ENCODE measurements at places on chromosomes 12 and 14. TPM values are rescaled to one million over a fixed set of nuclear protein-coding genes. Genes with fewer than 3 reads are reported as not detected.

DNA sequence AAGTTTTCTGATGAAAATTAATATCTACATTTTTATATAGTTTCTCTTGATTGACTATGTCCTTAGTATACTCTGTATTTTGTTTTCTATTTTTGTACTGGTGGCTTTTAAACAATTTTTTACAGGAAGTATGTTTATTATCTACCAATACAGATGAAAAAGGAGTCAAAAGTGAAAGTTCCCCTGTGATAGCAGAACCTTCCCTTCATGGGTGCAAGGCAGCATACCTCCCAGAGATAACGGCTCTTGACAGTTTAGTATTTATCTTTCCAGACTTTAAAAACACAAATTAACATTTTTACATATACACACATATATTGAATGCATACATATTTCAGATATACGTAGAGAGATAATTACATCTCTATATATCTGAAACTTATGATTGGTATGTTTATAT is 17.1 kb upstream of the FAM234B start:
- H3K4me1 ChIP-seq: no peaks in the 10 kb centered on the region
- H3K27ac ChIP-seq: no peak overlapping the region
- H3K4me3 ChIP-seq: no peak overlapping the region

- H3K27me3 ChIP-seq: no peaks in the 10 kb centered on the region
- no peak for DNase-seq
- no peaks in the 10 kb centered on the region for H3K36me3 ChIP-seq
- H3K4me1 ChIP-seq: peaks cover 20% of the 10 kb centered on the region
- H3K27ac ChIP-seq: no peak overlapping the region
- no peak overlapping the region for H3K4me3 ChIP-seq
Measured at GRCh38 chr12:49970658-49971057, 2.1 kb upstream of the AQP6 start.

- no peaks in the 10 kb centered on the region for H3K36me3 ChIP-seq
- peak overlapping the region; percentile 62 for H3K27ac ChIP-seq
- peak; percentile 18 for DNase-seq
Measured at GRCh38 chr12:124636138-124636978, 68.9 kb upstream of the NCOR2 start.

DNA sequence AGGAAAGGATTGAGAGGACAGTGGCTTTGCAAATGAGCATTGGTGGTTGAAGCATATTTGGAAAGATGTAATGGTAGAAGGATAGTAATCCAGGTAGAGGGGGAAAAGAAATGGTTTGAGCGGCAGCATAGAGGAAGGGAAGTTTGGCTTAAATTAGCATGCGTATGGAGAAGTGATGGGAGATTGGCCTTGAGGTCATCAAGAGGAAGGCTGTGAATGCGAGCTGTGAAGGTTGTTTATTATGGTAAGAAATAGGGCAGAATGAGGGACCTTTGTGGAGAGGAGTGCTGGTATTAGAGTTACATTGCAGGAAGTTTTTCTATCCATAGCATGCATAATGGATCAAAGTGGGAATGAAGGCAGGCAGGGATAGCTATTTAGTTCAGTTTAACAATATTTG is 162.1 kb downstream of the TMTC2 start:
- no peaks in the 10 kb centered on the region for H3K27me3 ChIP-seq
- H3K36me3 ChIP-seq: no peaks in the 10 kb centered on the region
- no peak overlapping the region for H3K27ac ChIP-seq

- H3K4me1 ChIP-seq: no peaks in the 10 kb centered on the region
- no peak for DNase-seq
- H3K27me3 ChIP-seq: peaks cover 29% of the 10 kb centered on the region
- H3K27ac ChIP-seq: no peak overlapping the region
- H3K36me3 ChIP-seq: no peaks in the 10 kb centered on the region
Measured at GRCh38 chr12:31205054-31205453, 120.9 kb downstream of the SINHCAF start.

DNA sequence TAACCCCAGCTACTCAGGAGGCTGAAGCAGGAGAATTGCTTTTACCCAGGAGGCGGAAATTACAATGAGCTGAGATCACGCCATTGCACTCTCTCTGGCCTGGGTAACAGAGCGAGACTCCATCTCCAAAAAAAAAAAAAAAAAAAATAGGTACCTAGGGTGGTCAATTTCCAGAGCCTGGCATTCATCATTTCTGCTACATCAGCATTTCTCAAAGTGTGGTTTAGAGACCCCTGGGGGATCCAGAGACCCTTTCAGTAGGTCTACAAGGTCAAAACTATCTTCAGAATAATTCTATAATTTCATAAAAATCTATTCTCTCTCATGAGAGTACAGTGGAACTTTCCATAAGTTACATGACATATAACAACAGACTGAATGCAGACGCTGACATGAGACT is 19.9 kb downstream of the CERS5 start:
- DNase-seq: no peak
- no peak overlapping the region for H3K4me3 ChIP-seq
- no peak overlapping the region for H3K27ac ChIP-seq
- no peaks in the 10 kb centered on the region for H3K27me3 ChIP-seq

GRCh38 chr12:121295116-121295745 is 1.3 kb downstream of the CAMKK2 start:
- H3K27ac ChIP-seq: peak overlapping the region; percentile 85
- peaks cover 9% of the 10 kb centered on the region for H3K4me1 ChIP-seq
- no peaks in the 10 kb centered on the region for H3K27me3 ChIP-seq
- H3K36me3 ChIP-seq: peaks cover 3% of the 10 kb centered on the region
- DNase-seq: no peak
- peak overlapping the region; percentile 92 for H3K4me3 ChIP-seq

GRCh38 chr14:36516719-36517241 is 3.3 kb downstream of the NKX2-1 start:
- no peak overlapping the region for H3K27ac ChIP-seq
- no peaks in the 10 kb centered on the region for H3K36me3 ChIP-seq
- no peak overlapping the region for H3K4me3 ChIP-seq
- peaks cover 1% of the 10 kb centered on the region for H3K27me3 ChIP-seq
- DNase-seq: no peak
- H3K4me1 ChIP-seq: no peaks in the 10 kb centered on the region

DNA sequence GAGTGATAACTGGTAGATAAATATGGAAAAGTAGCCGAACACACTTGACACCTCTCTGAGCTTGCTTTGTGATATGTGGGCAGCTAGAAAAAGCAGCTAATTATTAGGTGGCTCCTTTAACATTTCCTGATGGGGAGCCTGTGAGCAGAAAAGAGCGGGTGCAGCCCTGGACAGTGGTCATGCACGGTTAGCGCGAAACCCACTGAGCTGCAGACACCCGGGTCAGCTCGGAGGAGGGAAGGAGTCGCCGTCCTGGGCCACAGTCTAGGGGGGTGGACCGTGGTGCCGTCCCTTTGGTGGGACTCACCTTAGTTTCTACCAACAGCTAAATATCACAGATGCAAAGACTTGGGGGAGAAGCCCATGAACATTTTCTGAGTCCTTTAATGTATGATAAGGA is 6.6 kb downstream of the COA8 start:
- H3K4me3 ChIP-seq: no peak overlapping the region
- H3K27ac ChIP-seq: no peak overlapping the region
- H3K4me1 ChIP-seq: peaks cover 2% of the 10 kb centered on the region
- no peaks in the 10 kb centered on the region for H3K36me3 ChIP-seq
- no peaks in the 10 kb centered on the region for H3K27me3 ChIP-seq

DNA sequence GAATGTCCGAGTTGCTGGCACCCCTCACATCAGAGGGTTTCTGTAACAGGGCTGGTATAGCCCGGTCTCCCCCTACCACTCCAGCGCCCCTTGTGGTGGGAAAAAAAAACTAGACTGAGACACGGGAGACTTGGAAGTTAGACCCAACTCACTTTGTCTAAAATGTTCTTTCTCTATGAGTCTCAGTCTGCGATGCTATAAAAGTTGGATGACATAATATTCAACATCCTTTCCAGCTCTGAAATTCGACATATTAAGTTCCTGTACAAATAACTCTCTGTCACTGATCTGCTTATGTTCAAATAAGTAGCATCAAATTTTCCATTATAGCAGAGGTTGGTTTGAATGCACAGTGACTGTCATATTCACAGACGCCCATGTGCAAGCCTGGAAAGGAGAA is 25.7 kb upstream of the TC2N start:
- no peaks in the 10 kb centered on the region for H3K36me3 ChIP-seq
- no peaks in the 10 kb centered on the region for H3K4me1 ChIP-seq
- no peak overlapping the region for H3K27ac ChIP-seq
- DNase-seq: no peak
- H3K27me3 ChIP-seq: no peaks in the 10 kb centered on the region
- H3K4me3 ChIP-seq: no peak overlapping the region

GRCh38 chr12:65100140-65100539 is 21.0 kb downstream of the WIF1 start:
- H3K27me3 ChIP-seq: peaks cover 14% of the 10 kb centered on the region
- H3K4me3 ChIP-seq: no peak overlapping the region
- no peaks in the 10 kb centered on the region for H3K36me3 ChIP-seq
- DNase-seq: no peak
- H3K4me1 ChIP-seq: no peaks in the 10 kb centered on the region

DNA sequence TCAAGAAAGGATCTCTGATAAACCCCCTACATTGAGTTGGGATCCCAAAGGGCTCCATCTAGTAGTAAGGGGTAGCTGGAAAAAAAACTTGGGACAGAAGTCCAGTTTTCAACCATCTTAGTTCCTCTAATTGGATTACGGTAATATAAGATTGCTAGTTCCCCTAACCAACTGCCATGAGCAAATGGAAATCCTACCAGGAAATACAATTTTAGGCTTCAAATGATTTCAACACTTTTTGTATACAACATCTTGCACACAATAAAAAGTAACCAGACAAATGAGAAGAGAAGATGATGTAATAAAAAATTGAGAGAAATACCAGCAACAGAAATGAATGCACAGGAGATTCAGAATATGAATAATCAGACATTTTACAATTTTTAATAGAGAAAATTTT is 73.0 kb downstream of the TSHR start:
- H3K36me3 ChIP-seq: no peaks in the 10 kb centered on the region
- H3K4me3 ChIP-seq: no peak overlapping the region
- no peak overlapping the region for H3K27ac ChIP-seq
- H3K27me3 ChIP-seq: no peaks in the 10 kb centered on the region

- H3K4me3 ChIP-seq: peak overlapping the region; percentile 13
- H3K4me1 ChIP-seq: peaks cover 51% of the 10 kb centered on the region
- no peak for DNase-seq
- H3K27ac ChIP-seq: peak overlapping the region; percentile 95
- H3K27me3 ChIP-seq: no peaks in the 10 kb centered on the region
Measured at GRCh38 chr12:124655048-124655697, 87.8 kb upstream of the NCOR2 start.

- DNase-seq: no peak
- H3K4me3 ChIP-seq: peak within 1 kb of the TSS; percentile 44
- H3K27me3 ChIP-seq: no peaks in the 10 kb centered on the region
- no peak within 1 kb of the TSS for H3K27ac ChIP-seq
- H3K36me3 ChIP-seq: no peaks in the 10 kb centered on the region
- 0 out of 2 replicates have a peak, but pooled peaks cover 4% of the 10 kb centered on the region for H3K4me1 ChIP-seq
Measured at GRCh38 chr12:46825591-46826414, at the start of gene SLC38A4. Gene SLC38A4 (minus strand): TSS chr12:46825997. CDS start chr12:46793071, 32,926 bp downstream.

GRCh38 chr12:6493497-6494257 is at the start of gene NCAPD2:
Gene NCAPD2 (plus strand): TSS chr12:6494102. CDS start chr12:6495099, 997 bp downstream.
- H3K36me3 ChIP-seq: peaks cover 23% of the 10 kb centered on the region
- H3K4me3 ChIP-seq: peak within 1 kb of the TSS; percentile 94
- H3K27me3 ChIP-seq: no peaks in the 10 kb centered on the region
- peak; percentile 68 for DNase-seq
- peaks cover 17% of the 10 kb centered on the region for H3K4me1 ChIP-seq

DNA sequence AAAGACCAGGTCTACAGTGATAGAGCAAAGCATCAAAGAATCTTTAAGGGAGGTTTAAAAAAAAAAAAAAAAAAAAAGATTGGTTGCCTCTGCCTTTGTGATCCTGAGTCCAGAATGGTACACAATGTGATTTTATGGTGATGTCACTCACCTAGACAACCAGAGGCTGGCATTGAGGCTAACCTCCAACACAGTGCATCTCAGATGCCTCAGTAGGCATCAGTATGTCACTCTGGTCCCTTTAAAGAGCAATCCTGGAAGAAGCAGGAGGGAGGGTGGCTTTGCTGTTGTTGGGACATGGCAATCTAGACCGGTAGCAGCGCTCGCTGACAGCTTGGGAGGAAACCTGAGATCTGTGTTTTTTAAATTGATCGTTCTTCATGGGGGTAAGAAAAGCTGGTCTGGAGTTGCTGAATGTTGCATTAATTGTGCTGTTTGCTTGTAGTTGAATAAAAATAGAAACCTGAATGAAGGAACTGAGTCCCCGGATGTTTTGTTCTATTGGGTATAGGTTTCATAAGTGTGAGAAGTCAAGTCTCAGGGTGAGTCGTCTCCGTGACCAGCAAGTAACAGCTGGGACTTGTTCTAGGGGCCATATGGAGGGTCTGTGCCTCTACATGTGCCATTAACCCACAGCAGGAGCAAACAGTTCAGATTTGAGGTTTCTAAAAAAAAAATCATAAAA is 9.3 kb downstream of the PEBP1 start:
- no peak overlapping the region for H3K27ac ChIP-seq
- no peaks in the 10 kb centered on the region for H3K27me3 ChIP-seq
- DNase-seq: no peak
- no peaks in the 10 kb centered on the region for H3K4me1 ChIP-seq

DNA sequence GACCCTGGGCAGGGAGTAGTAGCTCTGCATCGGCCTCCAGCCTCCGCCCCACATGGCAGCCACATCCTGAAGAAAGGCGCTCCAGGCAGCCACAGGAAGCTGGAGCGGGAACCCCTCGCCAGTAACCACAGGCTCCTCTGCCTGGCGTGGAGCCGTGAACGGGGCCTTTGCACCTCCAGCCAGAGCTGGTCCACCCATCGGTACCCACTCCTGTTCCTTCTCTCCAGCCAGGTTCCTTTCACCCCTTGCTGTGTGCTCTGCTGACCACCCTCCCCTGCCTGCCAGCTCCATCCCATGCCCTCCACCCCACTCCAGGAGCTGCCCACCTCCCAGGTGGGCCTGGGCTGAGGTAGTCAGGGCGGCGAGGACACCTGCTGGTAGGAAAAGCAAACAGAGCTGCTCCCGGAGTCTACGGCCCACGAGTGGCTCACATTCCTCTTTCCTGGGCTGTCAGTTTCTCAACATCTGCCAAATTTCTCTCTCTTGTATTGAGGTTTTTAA is 2.7 kb downstream of the TGFB3 start:
- no peaks in the 10 kb centered on the region for H3K36me3 ChIP-seq
- no peak for DNase-seq
- H3K4me1 ChIP-seq: peaks cover 10% of the 10 kb centered on the region

GRCh38 chr12:21773263-21773741 is 1.2 kb downstream of the KCNJ8 start:
- DNase-seq: no peak
- H3K4me3 ChIP-seq: no peak overlapping the region
- H3K4me1 ChIP-seq: no peaks in the 10 kb centered on the region

DNA sequence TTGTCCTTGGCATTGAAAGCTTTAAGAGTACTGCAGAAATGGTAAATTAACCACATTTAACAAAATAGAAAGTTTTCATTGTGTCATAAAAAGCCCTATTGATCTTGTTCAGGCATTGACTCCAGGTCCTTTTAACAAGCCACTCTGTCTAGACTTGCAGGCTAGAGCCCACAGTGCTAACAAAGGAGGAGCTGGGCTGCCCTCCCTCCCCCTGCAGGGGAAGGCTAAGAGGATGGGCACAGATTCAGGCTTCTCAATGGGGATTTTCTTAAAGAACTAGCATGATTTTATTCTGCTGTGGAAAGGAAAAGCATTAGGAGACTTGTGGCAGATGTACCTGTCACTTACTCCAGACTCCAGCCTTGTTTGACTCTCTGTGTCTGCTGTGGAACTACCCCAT is 463.6 kb downstream of the NRXN3 start:
- H3K27ac ChIP-seq: no peak overlapping the region
- no peaks in the 10 kb centered on the region for H3K27me3 ChIP-seq

The GALNT16 gene
- 0.72 TPM for total RNA-seq

The HVCN1 gene
- 0.87 TPM for total RNA-seq

The CCDC175 gene
- total RNA-seq: not detected

The KCNK10 gene
- total RNA-seq: 0.28 TPM

The GZMB gene
- total RNA-seq: 1.2 TPM

The GPD1 gene
- total RNA-seq: 0.28 TPM

The ENDOU gene
- not detected for total RNA-seq

The TMEM30B gene
- total RNA-seq: 0.10 TPM

The SIX6 gene
- not detected for total RNA-seq

The TSHR gene
- total RNA-seq: not detected

Measured in Panc1 (cell line).